Activated naive CD8-positive, alpha-beta T cell treated with anti-CD3 and anti-CD28 coated beads, Interleukin-2, amount 50 U/mL, for 16 hours (primary cell): ENCODE measurements at places on chromosomes 1 and 21.

GRCh38 chr1:208857465-208857864, 613.3 kb upstream of the PLXNA2 start:
- no peak for DNase-seq

GRCh38 chr1:2344744-2345296, 46.5 kb downstream of the MORN1 start:
- DNase-seq: no peak

DNA sequence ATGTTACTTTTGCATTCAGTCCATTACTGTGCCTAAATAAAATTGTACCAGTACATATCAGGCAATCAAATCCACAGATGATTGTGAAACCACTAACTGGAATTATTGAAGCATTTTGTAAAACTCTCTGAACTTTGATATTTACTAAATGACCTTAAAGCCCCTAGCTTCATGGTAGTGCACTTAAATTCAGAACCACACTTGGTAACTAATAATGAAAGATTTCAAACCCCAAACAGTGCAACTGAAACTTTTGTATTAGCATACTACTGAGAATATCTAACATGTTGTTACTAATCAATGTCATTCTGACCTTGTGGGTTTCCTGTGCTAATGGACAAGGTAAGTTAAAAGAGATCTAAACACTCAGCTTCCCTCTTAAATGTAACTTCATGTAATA, at the start of gene CFHR3:
TSS of gene CFHR3 (plus strand) at position 238 of the 400 bp plus-strand sequence. CDS start at position 285, 47 bp downstream.
- DNase-seq: no peak

DNA sequence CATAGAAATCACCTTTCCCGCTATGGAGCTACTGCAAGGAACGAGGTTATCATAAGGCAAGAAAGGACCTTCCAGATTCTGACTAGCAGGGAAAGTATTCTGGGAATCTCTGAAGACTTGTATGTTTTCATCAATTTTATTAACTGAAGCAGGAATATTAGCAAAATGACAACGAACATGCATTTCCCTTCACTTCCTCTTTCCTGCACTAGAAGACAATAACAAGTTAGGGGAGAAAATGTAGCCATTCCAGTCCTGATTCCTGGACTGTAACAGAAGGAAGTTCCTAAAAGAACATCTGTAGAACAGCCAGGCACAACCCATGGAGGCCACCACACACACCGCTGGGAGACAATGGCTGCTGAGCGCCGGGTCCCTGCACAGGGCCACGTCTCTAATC, 106.8 kb downstream of the RAVER2 start:
- DNase-seq: no peak

GRCh38 chr1:192119701-192120100, 38.6 kb upstream of the RGS18 start:
- DNase-seq: no peak

DNA sequence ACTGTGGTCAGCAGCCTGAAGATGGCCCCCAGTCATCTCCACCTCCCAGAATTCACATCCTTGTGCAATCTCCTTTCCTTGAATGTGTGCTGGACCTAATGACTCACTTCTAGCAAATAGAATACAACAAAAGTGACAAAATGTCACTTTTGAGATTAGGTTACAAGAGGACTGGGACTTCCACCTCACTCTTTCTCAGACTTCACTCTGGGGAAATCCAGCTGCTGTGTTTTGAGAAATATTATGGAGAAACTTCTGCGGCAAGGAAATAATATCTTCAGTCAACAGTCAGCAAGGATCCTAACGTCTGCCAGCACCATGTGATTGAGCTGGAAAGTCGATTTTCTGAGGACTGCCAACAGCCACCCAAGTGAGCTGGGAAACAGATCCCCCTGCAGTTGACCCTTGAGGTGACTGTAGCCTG, 70.5 kb upstream of the GADD45A start:
- DNase-seq: no peak

DNA sequence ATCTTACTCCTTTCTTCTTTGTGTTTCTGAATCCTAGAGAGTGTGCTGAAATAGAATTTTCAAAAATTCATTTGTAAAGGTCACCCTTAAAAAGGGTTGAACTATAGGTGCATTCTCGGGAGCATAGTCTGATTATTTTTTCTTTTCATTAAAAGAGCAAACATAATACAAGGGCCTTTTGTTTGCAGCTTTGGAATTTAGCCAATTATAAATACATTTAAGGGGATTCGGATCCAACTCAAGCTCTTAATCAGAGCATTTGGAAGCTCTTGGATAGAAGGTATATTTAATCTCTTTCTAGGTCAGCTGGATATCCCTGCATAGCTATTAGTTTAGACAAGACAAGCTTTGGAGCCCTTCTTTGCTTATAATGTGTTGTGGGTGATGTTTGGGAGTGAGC, 321.7 kb downstream of the HHAT start:
- no peak for DNase-seq

GRCh38 chr1:21232044-21232443, 55.3 kb upstream of the EIF4G3 start:
- DNase-seq: no peak

- no peak for DNase-seq
Observed at GRCh38 chr1:1628754-1629429, 3.1 kb upstream of the MMP23B start.

GRCh38 chr1:59150577-59151386, 146.1 kb upstream of the FGGY start:
- DNase-seq: no peak

DNA sequence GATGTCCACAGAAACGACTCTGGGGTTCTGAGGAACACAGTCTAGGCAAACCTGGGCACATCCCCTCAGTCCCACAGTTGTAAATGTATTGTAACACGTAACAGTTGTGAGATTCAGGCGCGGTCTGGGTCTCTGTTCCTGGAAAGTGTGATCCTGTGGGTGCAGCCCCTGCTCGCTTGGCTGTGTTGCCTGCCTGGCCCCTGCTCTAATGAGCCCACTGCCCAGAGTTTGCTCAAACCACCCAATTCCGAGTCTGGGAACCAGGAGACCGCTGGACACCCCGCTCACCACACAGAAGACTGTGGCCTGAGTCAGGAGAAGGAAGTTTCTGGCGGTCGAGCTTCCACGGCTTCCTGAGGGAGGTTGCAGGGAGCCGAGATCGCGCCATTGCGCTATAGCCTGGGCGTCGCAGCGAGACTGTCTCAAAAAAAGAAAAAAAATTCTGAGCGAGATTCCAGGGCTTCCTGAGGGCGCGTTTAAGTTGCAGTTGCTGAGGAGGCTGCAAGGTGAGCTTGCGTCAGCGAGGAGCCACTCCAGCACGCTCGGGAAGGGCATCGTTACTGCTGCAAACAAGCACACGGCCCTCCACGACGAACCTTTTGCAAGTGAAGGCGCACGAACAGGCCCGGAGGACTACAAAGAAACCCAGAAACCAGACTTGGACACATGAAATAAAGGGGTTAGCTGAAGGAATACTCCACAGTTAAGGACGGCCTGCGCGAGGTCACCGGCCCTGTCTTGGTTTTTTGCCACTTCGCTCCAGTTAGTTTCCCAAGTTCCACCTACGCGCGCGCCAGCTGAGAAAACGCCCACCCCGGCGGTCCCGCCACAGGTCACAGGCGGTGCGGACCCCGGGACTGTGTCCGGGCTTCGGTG, 1.1 kb downstream of the C21orf58 start:
- no peak for DNase-seq

GRCh38 chr1:119603695-119604094, 44.4 kb downstream of the ZNF697 start:
- no peak for DNase-seq
